ENCODE measurements at places on chromosomes 7 and 10.

DNA sequence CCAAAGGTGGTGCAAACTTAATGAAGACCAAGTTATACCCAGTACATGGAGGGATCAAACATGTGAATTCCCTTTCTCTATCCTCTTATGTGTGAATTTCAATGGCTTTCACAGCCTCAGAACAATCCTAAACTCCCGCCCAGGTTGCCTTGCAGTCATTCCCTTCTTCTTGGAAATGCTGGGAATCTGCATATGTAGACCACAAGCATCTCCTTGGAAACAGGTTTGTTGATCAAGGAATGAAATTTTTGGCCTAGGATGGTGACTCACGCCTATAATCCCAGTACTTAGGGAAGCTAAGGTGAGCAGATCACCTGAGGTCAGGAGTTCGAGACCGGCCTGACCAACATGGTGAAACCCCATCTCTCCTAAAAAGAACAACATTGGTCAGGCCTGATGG is 77.8 kb upstream of the ABI1 start:
- no peak for DNase-seq

GRCh38 chr10:60283397-60283796 is 106.3 kb downstream of the ANK3 start:
- no peak for DNase-seq

GRCh38 chr10:11515596-11516430 is 95.6 kb downstream of the USP6NL start:
- peak; percentile 37 for DNase-seq

DNA sequence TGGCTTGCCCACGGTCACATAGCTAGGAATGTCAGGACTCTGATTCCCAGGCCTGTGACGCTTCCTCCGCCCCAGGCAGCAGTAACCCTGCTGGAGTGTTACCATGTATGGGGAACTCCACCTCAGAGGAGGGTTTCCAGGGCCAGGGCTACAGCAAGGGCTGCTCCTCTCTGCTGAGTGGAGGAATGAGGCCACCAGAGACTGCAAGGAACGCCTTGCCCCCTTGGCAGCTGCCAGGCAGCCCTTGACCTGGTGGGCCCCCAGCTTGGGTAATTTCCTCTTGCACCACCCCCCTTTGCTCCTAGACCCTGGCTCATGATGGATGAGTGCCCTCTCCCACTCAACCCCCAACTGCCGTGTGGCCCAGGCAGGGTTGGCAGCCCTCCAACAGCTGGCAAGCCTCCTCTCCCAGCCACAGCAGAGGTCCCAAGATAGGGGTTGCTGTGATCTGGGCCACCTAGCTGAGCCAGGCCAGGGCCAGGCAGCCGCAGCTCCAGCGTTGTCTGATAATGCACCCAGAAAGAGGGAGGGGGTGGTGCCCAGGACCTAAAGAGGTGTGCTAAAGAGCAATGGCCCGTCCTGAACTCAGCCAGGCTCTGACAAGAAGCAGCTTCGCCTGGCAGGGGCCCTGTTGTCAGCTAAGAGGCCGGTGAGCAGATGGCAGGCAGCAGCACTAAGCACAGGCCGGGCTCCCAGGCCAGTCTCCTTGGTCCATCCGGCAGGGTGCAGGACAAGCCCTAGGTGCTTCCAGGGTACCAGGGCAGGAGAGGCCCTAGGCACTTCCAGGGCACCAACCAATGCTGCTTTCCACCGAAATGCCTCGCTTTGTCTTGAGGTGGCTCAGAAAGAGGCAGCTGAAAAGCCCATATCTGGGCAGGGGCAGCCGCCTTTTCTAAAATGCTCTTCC is 35.4 kb downstream of the DRGX start:
- DNase-seq = no peak

GRCh38 chr7:36387435-36388231 is 2.0 kb upstream of the ANLN start:
- peak; percentile 40 for DNase-seq

GRCh38 chr10:120607016-120607709 is 150.1 kb downstream of the PLPP4 start:
- peak; percentile 4 for DNase-seq

GRCh38 chr10:97263971-97264370 is 28.5 kb downstream of the ARHGAP19 start:
- no peak for DNase-seq

- DNase-seq = no peak
Measured at GRCh38 chr7:70294211-70294911, 696.1 kb downstream of the AUTS2 start.

GRCh38 chr10:104122225-104123107 is 495 bp downstream of the SFR1 start:
- no peak for DNase-seq

DNA sequence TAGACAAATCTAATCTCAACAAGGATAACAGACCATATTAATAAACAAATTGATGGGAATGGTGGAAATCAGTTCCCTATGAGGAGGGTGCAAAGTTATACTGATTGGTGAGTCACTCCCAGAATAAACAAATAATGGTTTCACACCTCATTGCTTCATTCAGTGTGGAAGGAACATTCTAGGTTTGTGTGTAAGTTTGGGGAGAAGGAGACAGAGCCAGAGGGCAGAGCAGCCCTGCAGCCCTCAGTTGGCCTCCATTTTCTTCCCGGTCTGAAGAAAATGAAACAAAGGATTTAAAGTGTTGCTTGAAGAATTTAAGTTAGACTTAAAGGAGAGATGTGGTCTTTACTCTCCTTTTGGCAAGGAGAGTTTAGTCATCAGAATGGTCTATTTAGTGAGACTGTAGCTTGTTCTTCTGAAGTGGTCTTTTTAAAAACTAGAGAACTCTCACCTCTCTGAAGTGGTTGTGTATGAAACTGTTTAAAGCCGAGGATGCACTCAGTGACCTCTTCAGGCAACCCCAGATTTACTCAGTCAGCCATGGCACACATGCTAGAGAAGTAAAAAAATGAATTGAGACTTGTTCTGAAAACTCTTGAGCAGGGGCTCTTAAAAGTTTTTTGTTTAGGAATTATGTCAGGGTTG is 27.2 kb downstream of the IKZF1 start:
- DNase-seq = no peak

GRCh38 chr7:29892231-29892630 is 85.9 kb downstream of the WIPF3 start:
- DNase-seq = no peak

GRCh38 chr7:152513861-152514770 is 78.3 kb upstream of the KMT2C start:
- DNase-seq = no peak

DNA sequence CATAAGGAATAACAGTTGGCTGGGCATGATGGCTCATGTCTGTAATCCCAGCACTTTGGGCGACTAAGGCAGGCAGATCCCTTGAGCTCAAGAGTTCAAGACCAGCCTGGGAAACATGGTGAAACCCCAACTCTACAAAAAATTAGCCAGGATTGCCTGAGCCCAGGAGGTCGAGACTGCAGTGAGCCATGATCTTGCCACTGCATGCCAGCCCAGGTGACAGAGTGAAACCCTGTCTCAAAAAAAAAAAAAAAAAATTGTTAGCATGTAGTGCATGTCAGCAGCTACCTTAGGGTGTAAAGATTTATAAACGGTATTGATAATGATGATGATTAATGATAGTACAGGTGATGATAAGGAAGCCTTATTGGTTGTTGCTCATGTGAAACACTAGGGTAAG is 331.2 kb upstream of the FZD1 start:
- no peak for DNase-seq

GRCh38 chr10:9230625-9231024 is 1176.1 kb downstream of the GATA3 start:
- no peak for DNase-seq

DNA sequence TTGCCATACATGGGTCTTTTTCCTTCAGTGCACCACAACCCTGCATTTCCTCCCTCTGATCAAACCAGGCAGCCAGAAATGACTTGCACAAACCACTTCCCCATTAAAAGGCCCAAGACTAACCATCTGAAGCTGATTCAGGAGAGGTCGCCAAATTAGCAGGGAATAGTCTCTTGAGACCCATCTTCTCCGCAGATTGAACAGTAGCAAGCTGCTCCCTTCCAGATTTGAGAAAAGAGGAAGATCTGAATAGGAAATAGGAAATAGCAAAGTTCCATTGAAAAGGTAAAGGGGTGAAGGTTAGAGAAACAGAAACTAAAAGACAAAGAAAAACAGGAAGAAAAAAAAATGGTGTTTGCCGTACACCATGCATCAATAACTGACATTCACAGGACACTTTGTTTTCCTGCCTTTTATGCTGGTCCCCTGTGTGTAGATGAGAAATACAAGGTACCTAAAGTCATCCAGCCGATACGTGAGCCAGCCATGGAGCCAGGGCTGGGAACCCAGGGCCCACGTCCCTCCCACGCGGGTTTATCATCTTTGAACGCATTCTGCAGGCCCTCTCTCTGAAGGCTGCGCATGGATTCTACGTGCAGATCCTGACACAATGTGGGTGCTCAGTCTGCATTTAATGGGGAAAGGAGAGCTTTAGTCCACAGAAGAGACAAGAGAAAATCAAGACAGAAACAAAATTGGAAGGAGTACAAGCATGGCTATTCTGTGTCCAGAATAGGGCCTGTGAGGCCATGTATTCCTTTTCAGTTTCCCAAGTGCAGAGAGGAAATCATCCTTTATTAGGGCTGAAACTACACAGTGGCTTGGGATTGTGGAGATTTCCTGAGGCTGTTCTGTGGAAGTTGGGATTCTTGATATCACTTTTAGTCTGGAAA is 268.4 kb upstream of the NPVF start:
- DNase-seq = no peak

DNA sequence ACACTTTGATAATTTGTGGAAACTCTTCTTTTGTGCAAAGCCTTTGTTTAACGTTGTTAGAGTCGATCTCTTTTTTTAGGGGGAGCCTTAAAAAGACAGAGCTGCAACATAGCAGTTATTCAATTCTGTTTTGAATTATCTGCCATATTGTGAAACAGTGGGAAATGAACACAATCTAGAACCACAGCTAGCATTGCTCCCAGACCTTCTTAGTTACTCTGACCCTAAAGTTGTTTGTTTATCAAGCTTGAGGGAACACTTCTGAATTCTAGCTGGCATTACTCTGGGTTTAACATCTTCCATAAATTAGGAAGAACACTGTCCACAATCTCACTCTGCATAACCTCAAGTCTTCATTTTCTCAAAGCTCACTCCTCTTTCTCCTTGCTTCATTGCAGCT is 217.7 kb downstream of the PRKG1 start:
- DNase-seq = no peak

DNA sequence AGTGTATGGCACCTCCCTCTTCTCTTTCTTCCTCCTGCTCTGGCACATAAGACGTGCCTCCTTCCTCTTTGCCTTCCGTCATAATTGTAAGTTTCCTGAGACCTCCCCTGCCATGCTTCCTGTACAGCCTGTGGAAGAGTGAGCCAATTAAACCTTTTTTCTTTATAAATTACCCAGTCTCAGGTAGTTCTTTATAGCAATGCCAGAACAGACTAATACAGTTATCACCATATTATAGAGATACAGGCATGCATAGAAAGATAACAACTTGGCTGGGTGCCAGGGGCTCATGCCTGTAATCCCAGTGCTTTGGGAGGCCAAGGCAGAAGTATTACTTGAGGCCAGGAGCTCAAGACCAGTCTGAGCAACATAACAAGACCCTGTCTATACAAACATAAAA is 53.2 kb downstream of the GCC1 start:
- no peak for DNase-seq

- DNase-seq = no peak
Measured at GRCh38 chr10:63431962-63432797, 33.6 kb downstream of the JMJD1C start.

DNA sequence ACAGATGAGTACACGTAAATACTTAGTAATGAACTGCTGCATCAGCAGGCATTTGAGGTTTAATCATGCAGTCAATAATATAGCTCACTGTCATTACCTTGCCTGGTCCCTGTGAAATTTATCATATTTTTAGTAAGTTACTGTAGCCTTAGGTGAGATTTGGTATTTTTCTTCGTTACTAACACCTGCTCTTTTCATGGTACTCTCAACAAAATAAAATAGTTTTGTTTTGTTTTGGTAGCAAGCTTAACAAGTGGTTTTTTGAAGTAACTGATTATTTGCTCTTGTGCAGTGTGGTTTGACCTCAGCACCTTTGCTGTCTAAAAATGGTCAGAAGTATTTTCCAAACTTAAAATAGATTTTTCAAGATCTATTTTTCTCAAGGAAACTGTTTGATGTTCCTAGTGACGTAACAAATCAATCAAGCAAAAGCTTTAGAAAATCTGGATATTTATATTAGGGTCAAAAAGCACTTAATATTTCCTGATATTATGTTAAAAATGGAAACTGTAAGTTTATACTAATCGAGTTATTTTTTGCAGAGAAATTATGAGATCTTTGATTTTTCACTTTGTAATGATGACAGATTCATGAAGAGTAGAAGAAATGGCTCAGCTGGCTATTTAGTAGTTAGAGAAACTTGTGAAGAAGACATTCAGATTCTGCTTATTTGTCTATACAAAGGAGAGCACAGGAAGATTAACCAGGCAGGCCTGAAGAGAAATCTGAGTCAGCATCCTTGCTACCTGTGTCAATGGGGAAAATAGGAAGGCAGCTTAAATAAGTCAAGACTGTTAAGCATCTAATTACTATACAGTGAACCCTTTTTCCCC is 21.0 kb upstream of the RPA3 start:
- no peak for DNase-seq

DNA sequence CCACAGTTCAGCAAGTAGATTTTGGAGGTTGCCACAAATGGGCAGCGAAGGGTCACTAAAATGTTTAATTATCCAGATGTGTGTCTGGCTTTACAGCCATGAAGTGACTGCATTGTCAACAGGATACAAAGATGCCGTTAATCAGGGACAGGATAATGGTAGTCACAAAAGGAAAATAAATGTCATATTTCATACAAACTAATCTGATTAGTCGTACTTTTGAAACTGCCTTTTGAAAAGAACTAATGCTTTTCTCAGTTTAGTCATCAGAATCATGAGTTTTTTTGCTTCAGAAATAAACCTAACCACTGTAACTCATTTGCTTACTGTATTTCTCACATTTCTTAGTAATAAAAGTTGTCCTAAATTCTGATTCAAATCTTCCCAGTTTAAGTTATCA is 22.2 kb upstream of the WNT16 start:
- DNase-seq = no peak

GRCh38 chr7:127653396-127653795 is 1.4 kb downstream of the SND1 start:
- no peak for DNase-seq

- DNase-seq = no peak
Measured at GRCh38 chr10:36313142-36313541, 671.0 kb upstream of the FZD8 start.

DNA sequence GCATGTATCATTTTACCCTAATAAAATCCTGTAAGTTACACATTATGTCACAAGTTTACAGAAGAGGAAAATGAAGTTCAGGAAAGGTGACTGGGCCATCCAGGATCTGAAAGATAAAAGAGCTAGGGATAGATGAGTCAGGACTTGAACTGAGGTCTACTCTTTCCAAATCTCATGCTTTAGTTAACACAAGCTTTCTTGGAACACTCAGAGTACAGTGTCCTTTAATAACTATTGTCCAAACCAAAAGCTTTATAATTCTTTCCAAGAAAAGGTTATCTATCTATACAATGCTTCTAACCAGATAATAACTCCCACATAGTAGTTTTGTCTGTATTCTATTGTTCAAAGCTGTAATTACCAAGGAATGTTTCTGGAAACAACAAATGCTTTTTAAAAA is 164.6 kb downstream of the LRRN3 start:
- DNase-seq = no peak

GRCh38 chr10:123958241-123958640 is 66.6 kb upstream of the CPXM2 start:
- DNase-seq = no peak

GRCh38 chr10:119469846-119470245 is 72.7 kb downstream of the RGS10 start:
- DNase-seq = no peak

GRCh38 chr7:155576900-155577508 is 30.6 kb upstream of the CNPY1 start:
- no peak for DNase-seq

- no peak for DNase-seq
Measured at GRCh38 chr10:27413831-27414348, 90.2 kb upstream of the RAB18 start.

Measured in SW 1271 (cell line).